ENCODE measurements at places on chromosomes 1 and 21.
A peak's percentile ranks its signal among the peaks of the same experiment; 100 is the strongest.

GRCh38 chr1:94698356-94698755 lies 121.8 kb upstream of the SLC44A3 start:
- DNase-seq, result no peak

- no peak for DNase-seq
Measured at GRCh38 chr1:181100015-181100905, 11.8 kb downstream of the IER5 start.

- no peak for DNase-seq
Measured at GRCh38 chr1:20058531-20058930, 11.5 kb upstream of the PLA2G5 start.

GRCh38 chr1:26686795-26687194 lies 9.0 kb upstream of the ARID1A start:
- no peak for DNase-seq

DNA sequence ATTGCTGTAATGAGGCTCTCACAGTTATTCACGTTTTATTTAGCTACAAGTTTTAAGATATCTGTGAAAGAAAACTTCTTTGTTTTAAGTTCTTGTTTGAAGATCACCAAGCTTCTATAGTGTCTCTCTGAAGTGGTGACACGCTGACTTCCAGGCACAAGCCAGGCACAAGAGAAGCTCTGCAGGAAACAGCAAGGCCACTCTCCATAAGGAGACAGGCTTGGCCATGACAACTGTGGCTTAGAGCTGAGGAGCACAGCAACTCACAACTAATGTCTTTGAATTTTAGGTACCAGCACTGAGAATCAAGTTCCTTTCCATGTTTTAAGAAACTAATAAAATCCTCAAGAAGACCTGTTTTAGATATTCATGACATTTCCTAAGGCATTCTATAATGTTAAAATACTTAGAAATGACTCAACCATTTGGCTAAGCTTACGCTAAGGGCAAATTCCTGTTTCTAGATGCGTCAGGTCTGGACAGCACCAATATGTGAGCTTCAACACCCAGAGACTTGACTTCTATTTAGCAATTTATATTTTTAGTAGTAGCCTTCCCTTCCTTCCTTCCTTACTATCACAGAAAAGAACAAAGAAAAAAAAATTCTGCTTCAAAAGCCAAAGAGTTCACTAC lies 40.2 kb downstream of the APP start:
- no peak for DNase-seq

- no peak for DNase-seq
Measured at GRCh38 chr21:15365751-15366392, 301.1 kb upstream of the NRIP1 start.

DNA sequence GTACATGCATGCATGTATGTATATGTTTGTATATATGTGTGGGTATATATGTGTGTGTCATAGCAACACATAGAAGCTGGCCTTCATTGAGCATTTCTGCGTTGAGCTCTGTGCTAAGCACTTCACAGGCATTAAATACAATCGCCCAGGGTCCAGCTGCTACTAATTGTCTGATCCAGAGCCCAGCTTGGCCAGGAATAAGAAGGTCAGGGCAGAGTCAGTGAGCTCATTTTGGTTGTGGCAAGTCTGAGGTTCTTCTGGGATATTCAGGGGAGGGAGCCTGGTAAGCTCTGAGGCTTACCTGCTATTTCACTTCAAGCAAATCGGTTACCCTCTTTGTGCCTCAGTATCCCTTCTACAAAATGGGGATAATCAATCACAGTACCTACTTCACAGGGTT lies 59.6 kb downstream of the FOXO6 start:
- no peak for DNase-seq

- DNase-seq, result no peak
Measured at GRCh38 chr1:165116732-165117131, 239.8 kb downstream of the LMX1A start.

DNA sequence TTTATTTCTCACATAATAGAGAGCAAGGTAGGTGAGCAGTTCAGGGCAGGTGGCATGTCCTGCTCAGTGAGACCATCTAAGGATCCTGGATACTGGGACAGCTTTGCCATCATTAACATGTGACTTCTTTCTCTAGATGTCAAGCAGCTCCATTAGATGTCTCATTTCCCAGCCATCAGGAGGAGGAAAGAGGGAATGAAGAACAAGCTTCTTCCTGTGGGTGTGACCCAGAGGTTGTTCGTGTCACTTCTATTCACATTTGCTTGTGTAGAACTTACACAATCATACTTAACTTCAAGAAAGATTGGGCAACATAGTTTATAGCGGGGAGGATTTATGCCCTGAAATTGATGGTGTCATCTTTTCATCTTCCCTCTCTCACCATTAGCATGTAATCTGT lies 169.2 kb upstream of the B3GALT2 start:
- no peak for DNase-seq

DNA sequence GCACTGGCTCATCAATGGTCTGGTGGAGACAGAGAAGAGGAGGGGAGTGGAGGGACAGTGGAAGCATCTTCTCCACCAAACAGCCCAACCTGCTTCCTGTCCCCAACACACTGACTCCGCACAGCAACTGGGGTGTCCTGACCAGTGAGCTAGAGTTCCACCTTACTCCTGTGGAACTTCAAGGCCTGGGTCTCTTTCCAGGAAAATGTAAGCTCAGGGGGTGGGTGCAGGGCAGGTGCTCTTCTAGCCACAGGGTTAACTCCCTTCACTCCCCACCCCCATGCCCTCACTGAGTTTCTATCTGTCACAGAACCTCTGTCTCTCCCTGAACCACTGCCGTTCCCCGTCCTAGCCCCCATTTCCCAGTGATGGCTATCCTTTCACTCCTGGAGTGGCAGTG lies 876 bp downstream of the MOB3C start:
- DNase-seq, result no peak

GRCh38 chr1:244386595-244386994 lies 65.1 kb downstream of the ADSS2 start:
- DNase-seq, result no peak

DNA sequence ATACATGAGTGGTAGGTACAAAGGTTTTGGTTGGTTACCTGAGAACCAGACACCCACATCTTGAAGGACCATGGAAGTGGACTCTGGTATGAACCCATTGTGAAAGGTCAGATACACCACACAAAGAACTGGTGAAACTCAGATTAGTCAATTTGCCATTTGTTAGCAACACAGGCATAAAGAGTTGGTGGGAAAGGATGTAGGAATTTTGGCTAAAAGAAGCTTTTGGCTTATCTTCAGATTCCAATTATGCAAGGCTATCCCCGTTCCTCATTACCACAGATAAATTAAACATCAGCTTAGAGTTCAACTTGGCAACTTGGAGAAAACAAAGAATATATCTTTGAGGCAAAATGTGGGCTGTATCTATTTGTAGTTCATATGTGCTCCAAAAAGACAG lies 87.0 kb upstream of the IRF2BP2 start:
- DNase-seq, result no peak

GRCh38 chr1:54212872-54213271 lies 12.9 kb downstream of the MRPL37 start:
- DNase-seq, result no peak

- no peak for DNase-seq
Measured at GRCh38 chr1:205064301-205064700, 20.0 kb downstream of the TMEM81 start.

DNA sequence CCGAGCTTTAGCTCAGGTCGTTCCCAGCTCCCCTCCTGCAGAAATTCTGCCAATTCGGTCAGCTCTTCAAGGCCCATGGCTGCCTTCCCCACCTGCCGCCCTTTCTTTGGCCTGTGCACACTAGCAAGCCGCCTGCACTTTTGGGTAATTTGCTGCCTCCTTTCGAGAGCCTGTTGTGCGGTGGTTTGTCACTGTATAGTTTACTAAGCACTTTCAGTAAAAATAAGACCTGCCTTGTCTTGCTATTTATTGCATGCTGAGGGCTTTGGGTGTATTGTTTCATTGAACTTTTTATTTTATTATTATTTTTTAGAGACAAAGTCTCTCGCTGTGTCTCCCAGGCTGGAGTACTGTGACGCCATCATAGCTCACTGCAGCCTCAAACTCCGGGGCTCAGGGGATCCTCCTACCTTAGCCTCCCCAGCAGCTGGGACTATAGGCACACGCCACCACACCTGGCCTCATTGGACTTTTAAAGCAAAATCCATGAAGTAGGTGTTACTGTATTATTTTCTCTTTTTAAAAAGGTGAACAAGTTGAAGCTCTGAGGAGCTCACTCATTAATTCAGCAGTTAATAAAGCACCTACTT lies 1.1 kb upstream of the FABP3 start:
- no peak for DNase-seq

DNA sequence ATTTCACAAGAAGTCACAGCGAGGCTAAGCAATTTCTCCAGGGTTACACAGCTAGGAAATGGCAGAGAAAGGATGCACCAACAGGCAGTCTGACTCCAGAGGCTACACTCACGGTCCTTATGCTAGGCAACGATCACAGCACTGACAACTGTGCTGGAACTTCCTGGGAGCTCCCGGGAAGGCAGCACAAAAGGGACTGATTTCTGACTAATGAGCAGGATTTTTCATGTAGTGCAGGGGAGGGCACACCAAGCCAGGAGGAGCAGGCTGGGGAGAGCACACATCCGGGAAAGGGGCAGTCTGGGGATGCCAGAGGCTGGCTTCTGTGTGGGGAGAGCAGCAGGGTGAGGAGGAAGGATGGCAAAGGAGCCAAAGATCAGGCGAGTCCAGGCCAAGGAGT lies 486.7 kb downstream of the OMA1 start:
- no peak for DNase-seq

DNA sequence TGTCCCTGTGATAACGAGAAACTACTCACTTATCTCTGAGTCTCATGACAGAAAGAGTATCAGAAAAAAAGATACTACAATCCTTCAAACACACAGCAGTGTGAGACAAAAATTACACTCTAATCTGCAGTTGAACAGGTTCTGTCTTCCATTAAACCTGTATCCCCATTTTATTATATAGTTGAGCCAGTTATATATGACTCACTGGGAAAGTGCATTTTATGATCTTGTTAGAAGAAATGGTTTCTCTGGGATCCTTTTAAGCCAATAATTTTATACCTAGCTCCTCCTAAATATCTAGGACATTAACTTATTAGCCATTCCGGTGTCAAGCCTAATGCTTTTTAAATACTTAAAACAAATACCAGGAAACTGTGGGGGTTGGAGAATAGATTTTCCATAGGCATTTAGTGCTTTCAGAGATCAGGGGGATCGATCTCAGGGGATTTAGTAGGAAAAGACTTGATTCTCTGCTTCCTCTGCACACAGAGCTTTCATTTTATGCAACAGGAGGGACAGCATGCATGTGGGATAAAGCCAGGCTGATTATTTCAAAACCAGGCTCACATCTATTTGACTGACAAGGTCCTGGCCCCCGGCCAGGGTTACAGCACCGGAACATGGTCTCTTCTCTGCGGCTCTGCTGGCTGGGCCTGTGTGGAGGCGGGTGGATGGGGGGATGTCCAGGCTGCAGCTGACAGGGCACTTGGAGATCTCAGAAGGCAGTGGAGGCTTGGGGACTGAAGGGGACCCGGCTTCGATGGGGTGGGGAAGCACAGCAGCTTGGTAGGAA lies 310.6 kb downstream of the DISC1 start:
- no peak for DNase-seq

- no peak for DNase-seq
Measured at GRCh38 chr1:36091698-36092097, 3.0 kb downstream of the ADPRS start.

DNA sequence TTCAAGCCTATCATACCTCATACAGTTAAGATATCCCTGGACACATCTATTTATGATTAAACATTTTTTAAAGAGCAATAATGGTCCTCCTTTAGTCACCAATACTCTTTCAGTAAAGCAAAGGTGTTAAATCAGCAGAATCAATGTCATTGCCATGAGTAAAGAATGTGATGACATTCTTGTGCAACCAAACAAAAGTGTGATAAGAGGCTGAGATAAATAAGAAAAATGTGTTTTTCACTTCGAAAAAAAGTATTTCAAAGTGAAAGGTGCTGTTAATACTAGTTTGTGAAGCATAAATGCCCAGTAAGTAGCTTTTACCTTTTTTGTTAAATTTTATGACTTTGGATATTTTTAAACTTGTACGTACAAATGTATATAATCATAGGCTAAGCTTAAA lies 8.4 kb downstream of the SLC44A5 start:
- DNase-seq, result no peak

DNA sequence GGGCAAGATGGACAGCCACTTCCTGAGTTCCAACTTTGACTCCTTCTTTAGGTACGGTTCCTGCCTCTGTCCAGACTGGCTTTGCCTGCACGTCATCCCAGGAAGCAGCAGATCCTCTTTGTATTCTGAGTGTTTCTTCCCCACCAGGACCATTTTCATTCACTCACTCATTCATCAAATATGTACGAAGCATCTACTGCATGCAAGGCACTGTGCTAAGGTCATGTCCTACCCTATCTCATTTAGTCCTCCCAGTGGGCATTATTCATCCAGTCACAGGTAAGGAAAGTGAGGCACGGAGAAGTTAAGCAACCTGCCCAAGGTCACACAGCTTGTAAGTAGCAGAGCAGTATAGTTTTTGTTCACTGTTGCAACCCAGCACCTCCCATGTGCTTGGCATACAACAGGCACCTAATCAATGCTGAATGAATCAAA lies 13.9 kb downstream of the CRYBG2 start:
- no peak for DNase-seq

DNA sequence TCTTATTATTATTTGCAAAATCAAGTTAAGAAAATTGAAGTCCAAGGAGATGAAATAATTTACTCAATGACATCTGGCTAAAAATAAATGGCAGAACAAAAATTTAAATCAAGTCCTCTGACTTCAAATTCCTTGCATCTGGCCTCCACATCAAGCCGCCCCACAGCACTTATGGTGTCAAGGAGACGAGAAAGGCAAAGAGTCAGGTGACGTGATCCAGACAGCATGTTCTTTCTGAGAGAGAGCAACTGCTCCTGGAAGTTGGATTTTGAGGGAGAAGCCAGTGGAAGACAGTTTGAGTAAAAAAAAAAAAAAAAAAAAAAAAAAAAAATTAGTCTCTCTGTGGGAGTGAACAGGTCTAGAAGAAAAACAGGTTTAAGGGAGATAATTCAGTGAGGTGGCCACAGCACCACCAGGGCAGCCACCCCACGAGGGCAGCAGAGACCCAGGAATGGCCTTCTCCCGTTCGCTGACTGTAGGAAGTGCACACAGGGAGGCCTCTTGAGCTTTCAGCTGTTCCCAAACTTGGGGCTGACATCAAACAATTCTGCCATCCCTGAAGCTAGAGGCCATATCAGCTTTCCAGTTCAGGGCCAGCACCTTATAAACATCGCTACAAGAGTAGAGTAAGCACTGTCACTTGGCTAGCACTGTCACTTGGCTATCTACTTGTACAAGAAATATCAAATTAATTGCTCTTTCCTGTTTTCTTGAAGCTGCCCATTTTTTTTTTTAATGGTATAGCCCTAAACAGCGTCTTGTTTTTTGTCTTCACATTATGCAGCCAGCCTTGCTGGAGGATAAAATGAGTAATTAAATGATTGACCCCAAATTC lies 7.8 kb downstream of the C1orf162 start:
- DNase-seq, result peak; percentile 51

GRCh38 chr1:234553240-234554188 lies 56.5 kb downstream of the IRF2BP2 start:
- no peak for DNase-seq

- no peak for DNase-seq
Measured at GRCh38 chr1:19043579-19044443, 87.3 kb upstream of the IFFO2 start.
